Type B pancreatic cell (in vitro differentiated cells): ENCODE measurements at places on chromosomes 6 and 20. TPM values are rescaled to one million over a fixed set of nuclear protein-coding genes. Genes with fewer than 3 reads are reported as not detected.

PDE10A gene
- 6.6 and 10.8 TPM in 2 replicates for total RNA-seq

TFAP2A gene
- total RNA-seq, result 66.6 and 143 TPM in 2 replicates

ADGRF5 gene
- 0.58 and 1.2 TPM in 2 replicates for total RNA-seq

PRPH2 gene
- not detected in 2 replicates for total RNA-seq

FUT9 gene
- total RNA-seq, result 1.4 and 4.9 TPM in 2 replicates

NEURL2 gene
- 6.4 TPM in 2 replicates for total RNA-seq

PDE7B gene
- total RNA-seq, result 3.9 and 5.1 TPM in 2 replicates

COL9A3 gene
- total RNA-seq, result 8.8 and 21.2 TPM in 2 replicates

PPP1R3G gene
- 0.19 and 0.45 TPM in 2 replicates for total RNA-seq

LGSN gene
- total RNA-seq, result 0.10 TPM in 1 of 2 replicates, not detected in the other

LSM2 gene
- total RNA-seq, result 57.9 and 74.5 TPM in 2 replicates

AVP gene
- not detected in 2 replicates for total RNA-seq
